ENCODE measurements at places on chromosomes 2 and 18.

GRCh38 chr2:41989501-41990180 lies 58.2 kb upstream of the PKDCC start:
- no peak for DNase-seq

DNA sequence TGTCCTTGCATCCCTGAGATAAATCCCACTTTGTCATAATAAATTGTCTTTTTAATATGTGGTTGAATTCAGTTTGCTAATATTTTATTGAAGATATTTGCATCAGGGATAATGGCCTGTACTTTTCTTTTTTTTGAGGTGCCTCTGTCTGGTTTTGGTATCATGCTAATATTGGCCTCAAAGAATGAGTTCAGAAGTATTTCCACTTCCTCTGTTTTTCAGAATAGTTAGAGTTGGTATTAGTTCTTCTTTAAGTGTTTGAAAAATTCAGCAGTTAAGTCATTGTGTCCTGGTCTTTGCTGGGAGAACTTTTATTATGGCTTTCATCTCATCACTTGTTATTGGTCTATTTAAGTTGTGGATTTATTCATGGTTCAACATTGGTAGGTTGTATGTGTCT lies 464.1 kb upstream of the CRIM1 start:
- no peak for DNase-seq

- no peak for DNase-seq
Measured at GRCh38 chr2:204051984-204052556, 115.5 kb downstream of the ICOS start.

- DNase-seq: no peak
Measured at GRCh38 chr2:150944315-150944714, 317.3 kb downstream of the RBM43 start.

GRCh38 chr2:61335187-61335586 lies 135.7 kb downstream of the USP34 start:
- DNase-seq: no peak

DNA sequence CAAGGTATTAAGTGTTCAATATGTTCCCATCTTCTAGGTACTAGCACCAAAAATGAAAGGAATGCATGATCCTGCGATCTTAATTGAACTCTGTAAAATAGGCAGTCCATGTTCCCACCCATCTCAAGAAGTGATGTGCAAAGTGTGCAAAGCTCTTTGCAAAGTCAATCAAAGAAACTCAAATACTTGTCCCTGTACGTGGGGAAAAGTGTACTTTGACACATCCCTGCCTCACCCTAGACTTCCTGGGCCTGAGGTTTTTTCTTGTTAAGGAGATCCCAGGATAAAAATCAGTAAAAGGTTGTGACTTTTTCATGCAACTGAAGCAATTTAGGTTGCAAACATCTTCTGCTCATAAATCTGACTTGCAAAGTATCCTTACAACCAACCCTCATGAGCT lies 25.3 kb downstream of the HNRNPA3 start:
- no peak for DNase-seq

DNA sequence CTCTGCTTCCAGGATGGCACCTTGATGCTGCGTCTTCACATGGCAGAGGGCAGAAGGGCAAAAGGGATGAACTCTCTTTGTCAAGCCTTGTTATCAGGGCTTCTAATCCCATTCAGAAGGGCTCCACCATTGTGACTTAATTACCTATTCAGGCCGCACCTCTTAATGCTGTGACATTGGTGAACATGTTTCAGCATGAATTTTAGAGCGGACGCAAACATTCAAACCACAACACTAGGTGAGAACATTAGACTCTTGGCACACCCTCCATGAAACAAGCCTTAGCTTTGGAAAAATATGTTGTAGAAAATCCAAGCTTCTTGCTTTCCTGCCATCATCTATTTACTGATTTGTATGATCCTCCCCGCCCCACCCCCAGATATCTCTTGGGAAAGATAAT lies 17.9 kb downstream of the DAW1 start:
- DNase-seq: no peak

DNA sequence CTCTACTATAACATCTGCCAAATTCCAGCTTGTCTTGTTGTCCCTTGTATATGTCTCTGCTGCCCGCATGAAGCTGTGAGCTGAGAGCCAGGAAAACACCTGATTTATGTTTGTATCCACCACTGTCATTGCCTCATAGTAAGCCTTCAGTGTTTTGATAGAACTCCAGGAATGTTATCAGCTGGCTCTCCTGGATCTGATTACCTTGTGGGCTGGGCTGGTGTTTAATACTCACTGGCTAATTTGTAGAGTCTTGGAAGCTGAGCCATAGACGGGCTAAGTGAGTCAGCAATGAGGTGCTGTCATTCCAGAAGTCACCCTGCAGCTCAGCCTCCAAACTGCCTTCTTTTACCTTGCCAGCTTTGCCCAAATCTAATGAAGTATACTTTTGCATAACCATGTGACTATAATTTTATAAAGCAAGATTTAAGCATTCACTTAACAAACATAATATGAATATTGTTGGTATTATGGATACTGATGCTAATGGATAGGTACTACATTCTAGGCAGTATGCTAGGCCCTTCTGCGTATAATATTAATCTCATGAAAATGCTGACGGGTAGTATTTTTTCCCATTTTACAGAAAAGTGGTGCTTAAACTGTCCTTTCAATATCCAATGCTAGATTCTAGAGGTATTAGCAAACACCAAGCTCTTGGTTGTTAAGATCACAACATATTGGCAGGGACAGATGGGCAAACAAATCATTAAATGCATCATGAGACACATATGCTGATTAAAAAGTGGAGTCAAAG lies 62.7 kb upstream of the GATA6 start:
- no peak for DNase-seq

DNA sequence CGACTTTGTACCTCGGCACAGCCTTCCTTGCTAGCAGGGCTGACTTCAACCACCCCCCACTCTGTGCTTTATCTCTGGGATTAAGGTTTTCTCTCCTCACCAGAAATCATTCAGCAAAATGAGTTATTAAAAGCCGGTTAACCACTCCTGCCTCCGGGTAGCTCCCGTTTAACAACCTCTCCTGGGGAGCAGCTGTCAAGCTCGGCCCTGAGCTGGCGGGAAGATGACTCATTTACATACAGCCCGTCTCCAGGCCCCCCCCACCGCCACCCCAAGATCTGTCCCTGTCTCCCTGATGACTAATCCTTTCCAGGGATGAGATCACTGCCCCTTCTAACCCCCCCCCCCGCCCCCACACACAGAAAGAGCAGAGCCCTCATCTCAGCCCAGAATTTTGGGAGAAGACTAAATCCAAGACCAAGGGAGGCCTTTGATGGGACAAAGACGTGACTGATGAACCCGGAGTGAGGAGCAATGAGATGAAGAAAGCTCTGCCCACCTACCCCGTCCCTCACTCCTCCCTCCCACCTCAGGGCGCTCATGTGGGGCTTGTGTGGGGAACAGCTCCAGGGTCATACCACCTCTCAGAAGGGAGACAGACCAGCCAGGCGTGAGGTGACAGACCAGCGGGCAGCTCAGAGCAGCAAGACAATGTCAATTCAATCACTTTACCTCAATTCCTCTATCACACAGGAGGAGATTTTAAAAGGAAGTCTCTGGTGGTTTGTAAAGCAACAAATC lies 131.4 kb downstream of the MSH2 start:
- no peak for DNase-seq

GRCh38 chr2:43885132-43885632 lies 46.4 kb downstream of the ABCG8 start:
- no peak for DNase-seq

DNA sequence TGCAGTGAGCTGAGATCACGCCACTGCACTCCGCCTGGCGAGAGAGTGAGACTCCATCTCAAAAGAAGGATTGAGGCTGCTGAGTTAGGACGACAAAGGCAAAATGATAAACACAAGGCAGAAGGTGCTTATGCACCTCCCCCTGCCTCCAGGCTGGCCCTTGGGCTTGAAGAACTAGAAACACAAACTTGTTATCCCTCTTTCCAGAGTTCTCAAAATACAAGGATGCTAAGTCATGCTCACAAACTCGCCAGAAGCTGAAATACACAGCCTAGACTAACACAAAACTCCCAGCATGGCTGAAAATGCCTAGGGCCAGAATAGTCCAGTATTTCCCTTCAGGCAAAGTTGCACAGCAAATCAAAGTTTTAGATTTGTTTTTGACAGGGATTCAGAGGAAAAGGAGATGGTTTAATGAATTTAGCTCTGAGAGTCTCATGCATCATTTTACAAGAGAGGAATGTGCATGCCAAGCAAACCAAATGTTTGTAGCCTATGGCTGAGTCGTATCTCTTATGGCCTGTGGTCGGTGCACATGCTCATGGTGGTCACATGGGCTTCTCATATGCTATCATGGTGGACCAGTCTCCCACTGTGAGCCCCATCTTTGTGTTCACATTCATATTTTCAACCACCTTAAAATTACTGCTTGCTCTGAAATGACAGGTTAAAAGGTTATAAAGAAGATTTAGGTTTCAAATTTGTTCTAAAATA lies 16.2 kb upstream of the MREG start:
- no peak for DNase-seq

DNA sequence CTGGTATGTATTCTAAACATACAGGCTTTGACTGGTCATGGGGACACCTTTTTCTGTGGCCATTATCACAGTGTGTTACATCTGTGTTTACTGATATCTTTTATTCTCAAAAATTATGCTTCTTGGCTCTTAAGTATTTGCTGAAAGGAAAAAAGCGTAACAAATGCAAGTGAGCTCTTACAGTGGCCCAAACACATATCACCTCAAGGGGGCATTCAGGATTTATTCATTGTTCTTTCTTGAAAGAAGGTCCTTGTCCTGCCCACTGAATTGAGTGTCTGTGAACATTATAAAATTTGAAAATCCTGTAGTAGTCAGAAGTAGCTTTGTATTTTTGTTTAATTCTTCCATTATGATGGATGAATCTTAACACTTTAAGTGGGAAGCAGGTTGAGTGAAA lies 454.5 kb downstream of the XIRP2 start:
- DNase-seq: no peak

DNA sequence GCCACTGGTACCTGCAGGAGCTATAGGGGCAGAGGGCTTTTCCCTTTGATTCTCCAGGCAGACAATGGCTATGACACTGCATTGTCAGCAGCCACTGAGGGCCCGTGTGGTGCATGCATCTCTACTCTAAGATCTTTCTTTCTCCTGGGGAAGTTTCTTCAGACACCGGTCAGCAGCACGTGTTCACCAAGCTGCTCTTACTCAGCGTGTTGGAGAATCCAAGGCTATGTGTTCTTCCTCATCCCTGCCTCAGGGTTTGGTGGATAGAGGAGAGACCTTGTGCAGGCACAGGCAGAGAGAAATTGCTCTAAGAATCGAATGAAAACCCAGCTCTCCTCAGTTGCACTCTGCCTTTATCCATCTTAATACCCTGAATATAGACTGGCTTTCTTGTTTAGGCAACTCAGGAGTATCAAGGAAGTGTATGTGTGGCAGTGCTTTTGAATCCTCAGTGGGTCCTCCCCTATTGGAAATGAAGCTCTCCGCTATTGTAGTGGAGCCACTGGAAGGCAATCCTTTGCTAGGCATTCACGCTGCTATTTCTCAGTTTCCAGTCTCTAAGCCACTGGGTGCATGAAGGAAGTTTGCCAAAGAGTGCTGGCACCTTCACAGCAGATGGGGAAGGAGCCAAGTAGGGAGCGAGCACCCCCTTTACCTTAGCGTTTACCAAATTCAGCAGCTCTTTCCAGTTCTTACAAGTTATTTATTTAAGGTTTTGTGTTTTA lies 86.9 kb upstream of the EML6 start:
- DNase-seq: no peak

- no peak for DNase-seq
Measured at GRCh38 chr2:111897630-111897923, 830 bp upstream of the MERTK start.

- no peak for DNase-seq
Measured at GRCh38 chr2:89829828-89830227, 1138.4 kb downstream of the RPIA start.

- DNase-seq: no peak
Measured at GRCh38 chr18:58114766-58115165, 70.7 kb downstream of the NEDD4L start.

- no peak for DNase-seq
Measured at GRCh38 chr2:77421971-77422370, 100.2 kb downstream of the LRRTM4 start.

DNA sequence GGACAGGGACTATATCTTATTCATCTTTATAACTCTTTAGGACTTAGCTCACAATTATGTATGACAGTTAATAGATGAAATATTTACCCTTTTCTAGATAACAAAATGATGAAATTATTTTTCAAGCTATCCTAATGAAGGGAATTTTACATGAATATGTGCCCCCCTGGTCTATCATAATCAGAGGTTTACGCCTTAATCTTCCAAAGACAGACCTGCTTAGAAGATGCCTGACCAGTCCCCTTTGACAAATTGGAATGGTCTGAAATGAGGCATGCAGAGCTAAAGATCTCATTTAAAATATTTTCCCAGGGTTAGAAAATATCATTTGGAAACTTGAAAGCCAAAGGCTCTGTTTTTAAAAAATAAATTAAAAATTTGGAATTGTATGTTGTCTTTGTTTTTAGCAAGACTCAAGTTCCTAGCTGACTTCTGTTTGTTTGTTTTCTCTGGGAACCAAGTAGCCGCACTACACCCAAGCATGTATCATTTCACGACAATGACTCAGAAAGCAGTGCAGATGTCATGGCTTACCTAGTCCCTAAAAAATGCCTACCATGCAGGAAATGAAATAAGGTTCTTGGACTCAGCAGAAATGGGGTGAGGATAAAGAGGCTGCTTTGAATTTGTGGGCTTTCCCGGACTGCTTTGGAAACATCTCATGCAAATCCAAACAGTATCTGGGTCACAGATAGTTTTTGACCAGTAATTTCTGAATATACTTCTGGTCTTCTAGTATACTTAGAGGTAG lies 162.1 kb downstream of the ZEB2 start:
- DNase-seq: no peak

DNA sequence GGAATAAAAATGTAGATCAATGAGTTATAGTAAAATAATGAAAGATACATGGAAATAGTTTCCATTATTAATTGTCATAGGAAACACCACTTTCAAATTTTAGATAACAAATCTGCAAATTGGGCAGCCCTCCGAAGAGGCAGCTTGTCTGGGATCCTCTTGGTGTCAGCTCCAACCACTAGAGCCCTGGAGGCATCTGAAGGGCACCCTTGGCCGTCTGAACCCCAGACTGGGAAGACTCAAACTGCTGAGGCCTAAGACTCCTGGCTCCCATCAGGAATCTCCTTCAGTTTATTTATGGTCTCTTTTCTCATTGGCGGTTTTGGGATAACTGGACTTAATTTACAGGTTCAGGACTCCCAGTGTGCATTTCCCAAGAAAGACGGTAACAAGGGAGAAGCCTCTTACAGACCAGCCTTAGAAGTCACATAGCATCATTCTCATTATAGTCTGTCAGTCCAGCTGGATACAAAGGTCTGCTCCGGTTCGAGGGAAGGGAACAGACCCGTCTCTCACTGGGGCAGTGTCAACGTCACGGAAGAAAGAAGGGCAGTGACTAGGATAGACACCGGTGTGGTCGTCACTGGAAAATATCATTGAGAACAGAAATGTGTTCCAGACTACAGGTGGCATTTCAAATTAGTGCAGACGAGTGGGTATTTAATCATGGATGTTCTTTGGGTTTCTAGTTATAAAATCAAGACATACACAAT lies 390.7 kb upstream of the NETO1 start:
- DNase-seq: no peak
